ENCODE measurements at places on chromosomes 1 and 21. TPM values are rescaled to one million over a fixed set of nuclear protein-coding genes. Genes with fewer than 3 reads are reported as not detected.

- peaks cover 21% of the 10 kb centered on the region for H3K27me3 ChIP-seq
- DNase-seq: peak; percentile 45
- peaks cover 5% of the 10 kb centered on the region for H3K4me1 ChIP-seq
- peak overlapping the region; percentile 86 for H3K4me3 ChIP-seq
- H3K36me3 ChIP-seq: peaks cover 4% of the 10 kb centered on the region
Measured at GRCh38 chr1:34163792-34164731, 968 bp downstream of the CSMD2 start.

DNA sequence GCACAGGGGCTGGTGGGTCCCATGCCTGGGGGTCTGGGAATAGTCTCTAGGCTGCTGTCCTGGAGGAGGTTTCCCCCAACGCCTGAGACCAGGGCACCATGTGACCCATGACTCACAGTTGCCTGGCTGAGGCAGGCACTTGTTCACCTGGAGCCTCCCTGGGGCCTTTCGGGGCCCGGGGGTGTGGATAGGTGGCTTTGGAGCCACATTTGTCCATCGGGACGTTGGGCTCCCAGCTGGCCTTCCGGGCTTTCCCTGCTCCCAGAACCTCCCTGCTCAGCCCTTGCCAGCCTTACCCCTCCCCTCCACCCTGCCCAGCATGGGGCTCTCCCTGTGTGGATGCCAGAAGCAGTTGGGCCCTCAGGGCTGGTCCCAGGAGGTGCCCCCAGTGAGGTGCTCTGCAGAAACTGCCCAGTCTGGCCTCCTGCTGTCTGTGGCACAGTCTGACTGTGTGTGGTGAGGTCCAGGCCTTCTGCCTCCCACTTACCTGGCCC is 14.2 kb downstream of the COL6A1 start:
- H3K4me1 ChIP-seq: peaks cover 7% of the 10 kb centered on the region
- no peak overlapping the region for H3K4me3 ChIP-seq
- peak; percentile 11 for DNase-seq
- peaks cover 10% of the 10 kb centered on the region for H3K27me3 ChIP-seq
- peaks cover 5% of the 10 kb centered on the region for H3K36me3 ChIP-seq

- H3K36me3 ChIP-seq: peaks cover 15% of the 10 kb centered on the region
- H3K27me3 ChIP-seq: peaks cover 2% of the 10 kb centered on the region
- DNase-seq: no peak
- peaks cover 2% of the 10 kb centered on the region for H3K4me1 ChIP-seq
Measured at GRCh38 chr1:90027281-90027680, 32.4 kb downstream of the ZNF326 start.

- H3K4me1 ChIP-seq: no peaks in the 10 kb centered on the region
- no peaks in the 10 kb centered on the region for H3K36me3 ChIP-seq
- no peaks in the 10 kb centered on the region for H3K27me3 ChIP-seq
- H3K27ac ChIP-seq: no peak overlapping the region
- no peak for DNase-seq
Measured at GRCh38 chr1:45101947-45102346, 89.9 kb downstream of the UROD start.

DNA sequence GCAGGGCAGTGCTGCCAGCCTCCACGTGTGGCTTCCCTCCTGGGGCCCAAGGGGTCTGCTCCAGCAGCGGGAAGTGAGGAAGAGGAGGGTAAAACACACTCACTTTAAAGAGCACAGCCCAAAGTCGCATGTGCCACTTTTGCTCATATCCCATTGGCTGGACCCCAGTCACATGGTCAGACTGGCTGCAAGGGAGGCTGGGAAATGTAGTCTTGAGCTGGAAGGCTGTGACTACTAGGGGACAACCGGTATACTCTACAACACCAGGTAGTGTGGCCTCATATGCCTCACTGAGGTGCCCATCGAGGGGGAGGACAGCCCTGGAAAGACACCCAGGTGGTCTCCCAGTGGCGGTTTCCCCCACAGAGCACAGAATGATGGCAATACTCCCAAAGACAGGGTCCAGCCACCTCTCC is 45.2 kb downstream of the CAMK2N1 start:
- H3K27me3 ChIP-seq: peaks cover 2% of the 10 kb centered on the region
- peak; percentile 75 for DNase-seq
- H3K27ac ChIP-seq: no peak overlapping the region
- no peak overlapping the region for H3K4me3 ChIP-seq
- H3K36me3 ChIP-seq: peaks cover 5% of the 10 kb centered on the region

DNA sequence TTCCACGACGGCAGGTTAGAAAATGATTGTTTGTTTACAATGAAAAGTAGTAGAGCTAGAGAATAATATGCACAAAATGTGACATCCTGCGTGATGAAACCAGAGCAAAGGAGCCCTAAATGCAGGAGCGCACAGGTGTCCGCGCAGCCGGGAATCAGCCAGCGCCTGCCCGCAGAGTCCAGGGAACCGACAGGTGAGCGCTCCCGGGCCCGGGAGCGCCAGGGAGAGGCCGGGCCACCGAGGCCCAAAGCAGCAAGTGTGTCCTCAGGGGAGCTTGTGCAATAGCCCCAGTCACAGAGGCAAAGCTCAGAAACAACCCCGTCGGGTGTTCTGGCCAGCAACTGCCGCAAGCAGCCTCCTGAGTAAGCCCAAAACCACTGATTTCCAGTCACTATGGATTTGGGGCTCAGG is 789 bp upstream of the GALE start:
- no peaks in the 10 kb centered on the region for H3K36me3 ChIP-seq
- no peak for DNase-seq
- H3K4me1 ChIP-seq: peaks cover 2% of the 10 kb centered on the region
- peak overlapping the region; percentile 91 for H3K4me3 ChIP-seq

DNA sequence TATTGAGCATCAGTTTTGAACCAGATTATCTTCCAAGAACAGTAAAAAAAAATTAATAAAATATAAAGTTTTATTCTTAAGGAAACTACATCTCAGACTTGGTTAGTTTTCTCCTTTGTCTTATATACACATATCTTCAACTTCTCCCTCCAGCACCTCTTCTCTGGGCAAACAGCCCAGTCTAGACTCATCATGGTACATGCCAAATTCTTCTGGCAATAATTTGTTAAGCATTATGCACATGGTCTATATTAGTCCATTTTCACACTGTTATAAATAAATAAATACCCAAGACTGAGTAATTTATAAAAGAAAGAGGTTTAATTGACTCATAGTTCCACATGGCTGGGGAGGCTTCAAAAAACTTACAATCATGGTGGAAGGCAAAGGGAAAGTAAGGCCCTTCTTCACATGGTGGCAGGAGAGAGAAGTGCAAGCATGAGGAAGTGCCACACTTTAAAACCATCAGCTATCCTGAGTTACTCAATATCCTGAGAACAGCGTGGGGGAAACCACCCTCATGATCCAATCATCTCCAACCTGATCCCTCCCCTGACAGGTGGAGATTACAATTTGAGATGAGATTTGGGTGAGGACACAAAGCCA is 108.7 kb upstream of the RNPC3 start:
- H3K27me3 ChIP-seq: no peaks in the 10 kb centered on the region
- no peak overlapping the region for H3K27ac ChIP-seq
- no peak overlapping the region for H3K4me3 ChIP-seq
- H3K36me3 ChIP-seq: no peaks in the 10 kb centered on the region
- DNase-seq: no peak

- no peaks in the 10 kb centered on the region for H3K36me3 ChIP-seq
- no peak for DNase-seq
- H3K4me1 ChIP-seq: peaks cover 7% of the 10 kb centered on the region
- H3K27me3 ChIP-seq: peaks cover 2% of the 10 kb centered on the region
- H3K4me3 ChIP-seq: no peak overlapping the region
Measured at GRCh38 chr1:170310014-170310405, 164.3 kb downstream of the NTMT2 start.

The SYPL2 gene
- total RNA-seq: 0.42 TPM

The ORC1 gene
- 3.4 TPM for total RNA-seq

The ATP1A2 gene
- total RNA-seq: not detected

The SLAMF6 gene
- total RNA-seq: not detected

The PLD5 gene
- 0.96 TPM for total RNA-seq

The CELA2A gene
- total RNA-seq: not detected

Data from glutamatergic neuron (in vitro differentiated cells).